Retinal pigment epithelial cell (primary cell): ENCODE measurements at places on chromosomes 11 and 22.
A peak's percentile ranks its signal among the peaks of the same experiment; 100 is the strongest.

- no peak for DNase-seq
These were observed at the start of gene TPH1 for GRCh38 chr11:18046116-18046777. Gene TPH1, minus strand, starts transcription at chr11:18046269. Its CDS starts 5,507 bp downstream, at chr11:18040762.

DNA sequence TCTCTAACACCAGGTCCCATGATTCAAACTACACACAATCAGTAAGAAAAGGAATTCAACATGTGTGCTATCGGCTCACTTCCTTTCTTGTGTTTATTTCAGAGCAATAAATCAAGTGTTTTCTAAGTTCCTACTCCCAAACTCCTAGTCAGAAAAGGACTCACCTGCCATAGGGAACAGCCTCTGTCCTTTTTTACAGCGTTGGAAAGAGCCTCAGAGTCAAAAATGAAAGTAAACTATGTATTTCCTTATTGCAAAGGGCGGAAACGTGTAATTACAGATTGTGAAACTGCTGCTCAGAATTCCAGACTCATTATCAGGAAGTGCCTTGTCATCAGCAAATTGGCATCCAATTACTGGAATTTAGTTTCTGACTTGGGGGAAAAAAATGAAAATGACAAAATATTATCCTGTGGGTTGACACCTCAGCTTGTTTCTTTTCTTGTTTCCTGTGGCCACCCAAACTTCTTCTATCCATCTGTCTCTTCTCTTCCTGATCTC lies at the start of gene CASP4:
Gene CASP4, minus strand, starts transcription at position 220 of the 501 bp plus-strand sequence. Its CDS starts 49 bp downstream, at position 171.
- DNase-seq = peak; percentile 31

GRCh38 chr22:37379085-37379484 lies 48.2 kb downstream of the ELFN2 start:
- DNase-seq = no peak

- DNase-seq = no peak
These were observed 16.7 kb downstream of the TP53AIP1 start for GRCh38 chr11:128926000-128926399.

DNA sequence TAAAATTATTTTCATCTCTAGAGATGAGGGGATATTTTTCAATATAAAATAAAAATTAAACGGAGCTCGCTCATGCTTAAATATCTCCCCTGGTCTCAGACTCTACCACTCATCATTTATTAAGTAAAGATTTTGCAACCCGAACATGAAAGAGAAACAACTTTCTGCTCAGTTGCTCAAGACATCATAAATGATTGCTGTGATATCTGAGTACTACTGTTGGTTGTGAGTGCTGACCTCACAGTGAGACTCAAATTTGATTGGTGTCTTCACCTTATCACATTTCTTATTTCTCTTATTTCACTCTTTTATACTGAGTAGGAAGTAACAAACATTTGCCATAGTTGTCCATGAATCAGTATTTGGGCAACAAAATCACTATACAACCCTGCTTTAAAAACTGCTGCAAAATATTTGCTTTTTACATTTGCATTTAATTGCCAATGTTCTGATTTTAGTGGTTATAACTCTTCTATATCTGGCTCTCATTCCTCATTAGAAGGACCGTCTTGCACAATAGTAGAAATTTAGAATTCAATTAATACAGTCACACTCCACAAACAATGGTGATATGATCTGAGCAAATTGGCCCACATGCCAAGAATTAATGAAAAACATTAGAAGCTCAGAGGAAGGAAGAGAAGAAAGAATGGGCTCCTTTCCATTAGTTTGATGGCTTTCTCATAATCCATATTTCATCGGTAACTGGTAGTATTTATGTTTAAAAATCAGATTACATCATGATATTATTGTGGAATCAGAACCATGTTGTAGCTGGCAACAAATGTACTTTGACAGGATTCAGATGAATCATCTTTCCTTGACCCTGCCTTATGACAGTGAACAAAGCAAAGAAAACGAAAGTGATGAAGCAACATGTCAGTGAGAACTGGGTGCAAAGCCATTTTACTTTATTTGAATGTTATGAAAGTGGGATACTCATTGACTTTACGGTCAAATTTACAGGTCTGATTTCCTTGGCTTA lies 973.6 kb upstream of the TENM4 start:
- DNase-seq = no peak

- no peak for DNase-seq
These were observed 297.9 kb upstream of the C11orf87 start for GRCh38 chr11:109123816-109124787.
